ENCODE measurements at places on chromosomes 4 and X.

GRCh38 chr4:179977378-179977777 is 2265.8 kb upstream of the TENM3 start:
- DNase-seq = no peak

- DNase-seq = no peak
These were observed 132.4 kb downstream of the MAGEC1 start for GRCh38 chrX:142036116-142036515.

GRCh38 chr4:175035905-175036304 is 117.7 kb downstream of the ADAM29 start:
- no peak for DNase-seq

- DNase-seq = no peak
These were observed 38.8 kb upstream of the UGDH start for GRCh38 chr4:39565878-39566600.

DNA sequence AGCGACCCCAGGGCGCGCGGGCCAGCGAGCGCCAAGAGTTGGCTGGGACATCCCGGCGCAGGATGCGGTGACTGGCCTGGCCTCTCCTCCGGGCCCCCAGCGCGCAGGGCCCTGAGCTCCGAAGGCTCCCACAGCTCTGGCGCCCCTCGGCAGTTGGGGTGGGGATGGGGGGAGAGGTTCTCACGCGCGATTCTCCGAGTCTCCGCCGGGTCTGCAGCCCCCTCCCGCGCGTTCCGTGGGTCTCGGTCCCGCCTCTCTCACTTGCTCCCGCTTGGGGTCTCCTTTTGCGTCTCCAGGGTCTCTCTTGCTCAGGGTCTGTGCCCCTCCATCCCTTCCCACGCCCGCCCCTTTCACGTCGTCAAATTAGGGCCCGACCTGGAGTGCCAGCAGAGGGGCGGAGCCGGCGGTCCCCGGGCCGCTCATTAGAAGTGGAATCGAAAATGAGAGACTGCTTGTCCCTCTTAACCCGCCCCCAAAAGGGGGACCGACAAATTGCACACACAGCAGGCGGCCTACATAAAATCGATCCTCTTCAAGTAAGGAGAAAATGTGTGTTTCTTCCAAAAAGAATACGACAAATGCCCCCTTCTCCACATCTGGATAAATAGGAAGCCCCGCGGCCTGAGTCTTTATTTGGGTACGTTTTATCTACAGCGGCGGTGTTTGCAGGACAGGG is 877 bp upstream of the NKX1-1 start:
- no peak for DNase-seq

Data from renal pelvis (tissue), 12 donors.